CD4-positive, alpha-beta T cell treated with Interleukin-12 subunit alpha and Interleukin-12 subunit beta, for 1 hour (primary cell): ENCODE measurements at places on chromosomes 1 and 21.

- DNase-seq, result no peak
Observed at GRCh38 chr21:17889171-17889570, 70.0 kb upstream of the C21orf91 start.

DNA sequence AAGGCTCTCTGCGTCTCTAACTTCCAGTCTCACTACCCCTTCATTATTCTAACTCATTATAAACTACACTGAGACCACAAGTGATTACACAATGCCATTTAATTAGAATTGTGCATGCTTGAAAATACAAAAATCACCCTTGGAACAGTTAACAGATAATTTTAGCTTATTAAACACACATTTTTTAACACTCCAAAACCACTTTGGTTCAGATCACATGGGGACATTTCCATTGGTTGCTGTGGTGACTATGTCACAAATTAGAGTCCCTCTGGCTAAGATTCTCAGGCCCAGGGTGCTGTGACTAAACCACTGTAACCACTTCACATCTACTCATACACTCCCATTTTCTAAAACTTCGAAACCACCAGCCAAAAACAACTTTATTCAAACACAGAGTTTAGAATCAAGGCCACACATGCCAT lies 43.0 kb downstream of the JAK1 start:
- peak; percentile 43 for DNase-seq

- no peak for DNase-seq
Observed at GRCh38 chr1:171935664-171936063, 94.4 kb downstream of the DNM3 start.

- no peak for DNase-seq
Observed at GRCh38 chr1:56934430-56935060, 31.3 kb downstream of the C8B start.

DNA sequence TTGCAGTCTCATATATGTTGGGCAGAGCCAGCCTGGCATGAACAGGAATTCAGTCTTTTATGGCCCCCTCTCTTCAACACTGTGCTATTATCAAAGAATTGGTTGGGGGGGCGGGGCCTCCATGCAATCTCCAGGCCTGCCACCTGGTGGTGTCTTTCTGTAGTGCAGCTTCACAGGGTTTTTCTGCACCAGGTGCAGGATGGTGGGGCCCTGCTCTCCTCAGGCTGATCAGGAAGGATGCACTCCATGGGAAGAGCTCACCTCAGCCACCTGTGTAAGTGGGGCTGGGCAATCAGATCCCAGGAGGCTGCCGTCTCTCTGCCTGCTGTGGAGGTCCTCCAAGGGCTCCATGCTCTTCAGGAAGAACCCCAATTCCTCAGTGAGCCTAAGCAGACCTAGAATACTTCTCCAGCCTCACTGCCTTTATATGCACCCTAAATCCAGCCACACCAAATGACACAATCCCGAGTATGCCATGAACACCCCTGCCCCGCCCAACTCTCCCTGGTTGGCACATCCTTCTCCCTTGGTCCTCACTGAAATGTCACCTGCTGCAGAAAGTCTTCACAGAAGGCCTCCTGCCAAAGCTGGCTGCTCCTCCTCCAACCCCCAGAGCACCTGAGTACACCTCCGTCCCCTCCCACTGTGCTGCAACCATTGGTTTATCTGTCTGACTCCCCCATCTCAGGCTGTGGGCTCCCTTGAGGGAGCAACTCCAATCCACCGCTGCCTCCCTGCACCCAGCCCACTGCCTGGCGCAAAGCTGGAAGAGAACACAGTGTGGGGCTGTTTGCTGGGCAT lies 16.5 kb downstream of the STK40 start:
- DNase-seq, result peak; percentile 84

DNA sequence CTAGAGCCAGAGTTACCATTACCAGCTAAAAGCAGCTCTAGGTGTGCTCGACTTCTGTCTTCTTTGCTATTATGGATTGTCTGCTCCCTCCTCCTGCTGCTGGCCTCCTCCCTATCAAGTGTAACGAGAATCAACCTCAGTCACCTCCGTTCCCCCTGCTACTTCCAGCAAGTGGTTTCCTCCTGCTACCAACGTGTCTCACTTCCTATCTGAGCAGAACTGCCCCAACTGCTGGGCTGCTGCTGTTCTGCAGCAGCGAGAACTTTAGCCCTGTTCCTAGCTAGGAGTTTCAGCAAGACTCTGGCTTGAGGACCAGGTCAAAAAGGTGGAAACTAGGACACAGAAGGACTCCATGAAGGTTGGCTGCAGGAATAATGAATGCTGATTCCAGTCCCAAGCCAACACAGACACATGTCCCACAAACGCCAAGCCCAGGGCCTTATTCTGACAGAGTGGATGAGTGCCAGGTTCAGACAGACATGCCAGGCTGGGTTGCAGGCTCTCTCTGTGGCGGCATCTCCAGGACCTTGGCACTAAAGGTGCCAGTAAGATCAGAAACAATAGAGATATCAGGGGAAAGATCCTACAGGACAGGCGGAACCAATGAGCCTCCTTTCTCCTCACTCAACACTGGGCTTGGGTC lies 46.9 kb downstream of the CD34 start:
- peak; percentile 64 for DNase-seq

DNA sequence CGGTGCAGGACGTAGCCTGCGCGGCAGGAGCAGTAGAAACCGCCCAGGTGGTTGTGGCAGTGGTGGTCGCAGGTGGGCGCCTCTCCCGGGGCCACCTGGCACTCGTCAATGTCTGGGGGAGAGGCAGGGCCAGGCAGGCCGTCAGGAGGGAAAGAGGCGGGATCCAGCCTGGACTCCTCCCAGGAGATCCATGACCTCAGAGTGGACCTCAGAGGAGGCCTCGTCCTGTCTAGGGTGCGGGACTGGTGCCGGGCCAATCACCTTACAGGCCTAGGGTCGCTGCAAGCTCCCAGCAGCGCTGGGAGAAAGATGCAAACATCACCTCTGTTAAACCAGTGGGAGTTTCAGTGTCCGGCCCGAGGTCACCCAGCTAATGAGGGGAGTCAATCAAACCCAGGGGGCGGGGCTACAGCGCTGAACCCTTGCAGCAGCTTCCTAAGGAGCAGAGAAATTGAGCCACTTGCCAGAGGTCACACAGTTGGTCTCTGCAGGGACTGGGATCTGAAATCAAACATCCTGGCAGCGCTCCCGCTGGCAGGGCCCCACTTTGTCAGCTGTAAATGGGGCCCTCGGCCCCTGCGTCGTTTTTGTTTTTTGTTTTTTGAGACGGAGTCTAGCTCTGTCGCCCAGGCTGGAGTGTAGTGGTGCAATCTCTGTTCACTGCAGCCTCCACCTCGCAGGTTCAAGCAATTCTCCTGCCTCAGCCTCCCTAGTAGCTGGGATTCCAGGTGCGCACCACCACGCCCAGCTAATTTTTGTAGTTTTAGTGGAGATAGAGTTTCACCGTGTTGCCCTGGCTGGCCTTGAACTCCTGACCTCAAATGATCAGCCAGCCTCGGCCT lies 1.4 kb downstream of the MASP2 start:
- no peak for DNase-seq

DNA sequence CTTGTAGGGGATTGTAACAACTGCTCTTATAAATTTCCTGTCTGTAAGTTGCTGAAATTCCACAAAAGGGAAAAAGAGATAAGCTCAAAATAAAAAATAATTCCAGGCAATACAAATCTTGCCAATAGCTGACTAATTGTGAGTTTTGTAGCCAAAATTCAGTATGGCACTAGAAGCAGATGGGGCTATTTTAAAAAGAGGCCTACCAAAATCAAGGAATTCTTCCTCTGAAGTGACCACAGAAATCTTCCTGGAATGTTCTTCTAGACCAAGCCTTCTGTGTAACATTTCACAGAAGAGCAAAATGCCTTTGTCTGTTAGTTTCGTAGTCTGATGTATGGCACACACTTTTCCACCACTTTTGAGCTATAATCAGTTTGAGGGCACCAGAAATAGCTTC lies 127.6 kb downstream of the CYYR1 start:
- no peak for DNase-seq

DNA sequence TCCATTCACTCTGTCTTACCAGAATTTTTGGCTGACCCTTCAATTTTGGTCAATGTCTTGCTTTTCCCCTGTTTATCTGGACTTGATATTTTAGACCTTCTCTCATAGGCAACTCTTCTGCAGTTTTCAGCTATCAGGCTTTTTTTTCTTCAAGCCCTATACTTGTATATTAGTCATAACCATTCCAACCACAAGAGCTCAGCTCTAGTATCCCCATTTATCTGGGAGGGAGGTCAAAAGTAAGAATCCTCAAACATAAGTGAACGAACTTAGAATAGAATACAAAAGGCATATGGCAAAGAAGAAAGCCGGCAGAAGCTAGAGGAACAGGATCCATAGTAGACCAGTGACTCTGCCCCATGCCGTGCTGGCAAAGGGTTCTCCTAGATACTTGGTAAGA lies 45.9 kb upstream of the TNFSF4 start:
- DNase-seq, result no peak

GRCh38 chr1:206907304-206907991 lies 10.2 kb downstream of the IL24 start:
- no peak for DNase-seq

DNA sequence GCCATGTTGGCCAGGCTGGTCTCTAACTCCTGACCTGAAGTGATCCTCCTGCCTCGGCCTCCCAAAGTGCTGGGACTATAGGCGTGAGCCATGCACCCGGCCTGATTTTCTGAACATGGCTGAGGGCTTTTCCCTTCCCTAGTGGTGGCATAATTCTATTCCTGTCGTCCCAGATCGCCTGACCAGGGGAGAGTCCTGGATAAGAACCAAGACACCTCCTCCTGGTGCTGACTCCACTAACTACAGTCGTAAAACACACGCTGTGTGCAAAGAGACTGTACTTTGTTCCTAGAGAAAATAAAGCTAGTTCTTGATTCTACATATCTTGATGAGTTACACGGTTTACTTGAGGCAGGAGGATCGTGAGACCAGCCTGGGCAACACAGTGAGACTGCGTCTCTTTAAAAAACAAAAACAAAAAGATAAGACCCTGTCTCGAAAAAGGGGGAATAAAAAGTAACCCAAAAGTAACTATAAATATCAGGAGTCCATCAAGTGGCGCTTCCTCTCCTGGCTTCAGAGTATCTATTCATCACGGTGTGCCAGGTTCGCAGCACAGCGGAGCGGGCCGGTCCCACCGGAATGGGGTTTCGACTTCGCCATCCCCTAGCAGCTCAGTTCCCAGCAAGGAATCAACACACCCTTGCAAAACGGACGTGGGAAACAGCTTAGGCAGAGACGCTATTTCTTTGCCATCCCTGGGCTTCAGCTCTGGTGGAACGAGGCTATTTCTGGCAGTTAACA lies 973 bp downstream of the SDF4 start:
- DNase-seq, result no peak

DNA sequence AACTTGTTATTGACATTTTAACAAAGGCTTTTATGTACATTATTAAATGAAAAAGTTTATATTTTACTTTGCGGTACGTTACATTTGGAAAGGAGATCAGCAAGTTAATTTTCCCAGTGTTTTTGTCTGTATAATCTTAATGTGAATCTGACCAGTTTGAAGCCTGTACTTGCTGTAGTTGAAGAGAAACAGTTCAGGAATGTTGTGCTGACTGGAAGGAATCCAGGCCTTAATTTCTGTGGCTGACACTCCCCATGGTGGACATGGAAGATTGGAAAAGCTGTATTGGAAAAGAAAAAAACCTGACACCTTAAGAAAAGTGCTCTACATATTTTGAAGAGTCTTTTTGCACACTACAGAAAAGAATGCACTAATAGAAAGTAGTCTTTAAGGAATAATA lies 15.5 kb downstream of the LEPR start:
- no peak for DNase-seq

GRCh38 chr21:21864321-21864840 lies 866.2 kb downstream of the NCAM2 start:
- DNase-seq, result no peak

- no peak for DNase-seq
Observed at GRCh38 chr1:218874313-218874712, 299.4 kb upstream of the LYPLAL1 start.

DNA sequence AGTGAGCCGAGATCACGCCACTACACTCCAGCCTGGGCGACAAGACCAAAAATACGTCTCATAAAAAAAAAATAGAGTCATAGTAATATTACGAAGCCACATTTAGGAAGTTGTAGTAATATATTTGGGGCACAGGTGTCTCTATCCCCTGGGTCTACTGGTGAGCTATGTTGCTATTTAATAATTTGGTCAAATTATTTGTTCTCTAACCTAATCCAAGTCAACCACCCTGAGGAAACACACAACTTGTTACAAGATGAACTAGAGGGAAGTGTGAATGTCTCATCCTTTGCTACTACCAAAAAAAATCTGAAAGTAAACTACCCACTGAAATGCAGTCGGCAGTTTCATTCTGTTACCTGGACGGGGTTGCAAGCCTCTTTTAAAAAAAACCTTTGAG lies 35.3 kb downstream of the RGS8 start:
- DNase-seq, result no peak

DNA sequence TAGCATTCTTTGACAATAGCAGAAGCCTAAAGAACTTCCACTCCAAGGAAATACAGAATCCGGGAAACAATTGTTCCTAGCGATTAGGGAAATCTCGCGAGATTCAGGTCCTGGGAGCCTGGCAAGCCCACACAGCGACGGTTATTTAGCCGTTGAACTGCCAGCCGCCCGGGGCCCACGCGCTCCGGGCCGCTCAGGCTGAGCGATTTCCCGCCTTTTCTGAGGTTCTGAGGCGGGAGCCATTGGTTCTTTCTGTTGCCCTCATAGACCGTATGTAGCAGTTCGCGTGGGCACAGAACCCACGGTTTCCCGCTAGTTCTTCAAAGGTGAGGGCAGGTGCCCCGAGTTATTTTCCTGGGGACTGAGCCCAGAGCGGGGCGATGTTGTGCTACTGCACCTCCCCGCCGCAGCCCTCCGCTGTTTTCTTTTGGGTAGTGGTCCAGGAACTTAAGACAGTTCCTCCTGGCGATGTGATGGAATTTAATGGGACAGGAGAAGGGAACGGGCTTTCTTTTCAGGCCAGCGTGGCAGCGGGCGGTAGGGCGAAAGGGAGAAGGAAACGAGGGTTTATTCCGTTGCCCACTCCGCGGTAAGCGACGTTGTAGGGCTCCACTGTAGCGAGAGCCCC lies at the start of gene SYCP1:
Gene SYCP1, plus strand, starts transcription at position 171 of the 628 bp plus-strand sequence. CDS start 602 bp downstream, outside the sequence.
- no peak for DNase-seq

GRCh38 chr1:13892198-13892597 lies 192.2 kb downstream of the PRDM2 start:
- no peak for DNase-seq
